ENCODE measurements at places on chromosomes 6 and 20.
A peak's percentile ranks its signal among the peaks of the same experiment; 100 is the strongest.

DNA sequence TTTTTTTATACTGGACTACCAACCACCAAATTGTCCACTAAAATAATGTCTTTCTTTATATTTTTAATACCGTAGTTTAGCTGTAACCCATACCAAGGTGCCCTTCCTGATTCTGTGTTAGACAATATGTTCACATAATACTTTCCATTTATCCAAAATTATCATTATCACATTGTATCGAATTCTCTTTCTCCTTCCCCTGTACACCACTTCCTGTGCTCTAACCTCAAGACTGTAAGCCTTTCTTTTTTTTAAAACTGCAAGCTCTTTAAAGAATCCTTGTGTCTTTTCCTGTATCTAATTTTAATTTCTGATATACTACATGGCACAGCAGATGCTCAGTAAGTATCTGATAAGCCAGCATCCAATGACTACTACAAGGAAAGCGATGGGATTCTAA is 917.5 kb downstream of the EYS start:
- DNase-seq: no peak

DNA sequence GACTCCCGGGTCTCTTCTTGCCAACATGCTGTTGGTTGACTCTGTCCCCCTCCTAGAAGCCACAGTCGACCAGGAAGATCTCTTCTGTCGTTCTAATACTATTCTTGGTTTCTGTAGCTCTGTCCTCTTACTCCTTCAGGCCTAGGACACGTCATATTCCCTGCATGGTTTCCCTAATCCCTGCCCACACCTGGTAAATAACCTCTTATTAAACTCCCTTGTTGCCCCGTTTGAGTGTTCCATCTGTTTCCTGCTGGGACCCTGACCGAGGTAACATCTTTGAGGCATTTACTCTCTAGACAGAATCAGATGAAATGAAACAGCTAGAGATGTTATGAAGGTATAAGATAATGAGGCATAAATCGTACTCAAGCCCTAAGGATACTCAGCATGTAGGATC is 68.1 kb downstream of the PLCB4 start:
- no peak for DNase-seq

GRCh38 chr20:51206032-51206662 is 183.2 kb upstream of the KCNG1 start:
- DNase-seq: peak; percentile 14

GRCh38 chr6:17867880-17868279 is 119.6 kb downstream of the KIF13A start:
- peak; percentile 71 for DNase-seq

DNA sequence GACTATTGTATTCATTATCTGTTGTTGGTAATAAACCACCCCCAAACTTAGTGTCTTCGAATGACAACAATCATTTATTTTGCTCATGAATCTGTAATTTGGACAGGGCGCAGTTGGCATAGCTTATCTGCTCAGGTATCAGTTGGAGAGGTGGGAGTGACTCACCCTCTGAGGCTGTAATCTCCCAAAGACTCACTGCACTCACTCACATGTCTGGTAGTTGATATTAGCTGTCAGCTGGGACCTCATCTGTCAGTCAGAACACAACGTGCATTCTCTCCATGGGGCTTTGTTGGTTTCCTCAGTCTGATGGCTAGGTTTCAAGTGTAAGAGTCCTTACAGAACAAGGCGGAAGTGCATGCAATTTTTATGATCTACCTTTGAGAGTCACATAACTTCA is 219.0 kb upstream of the PRND start:
- DNase-seq: no peak

GRCh38 chr20:45890077-45890984 is 677 bp downstream of the NEURL2 start:
- peak; percentile 87 for DNase-seq

GRCh38 chr20:23441850-23442313 is 2.4 kb downstream of the CSTL1 start:
- DNase-seq: peak; percentile 89

- DNase-seq: no peak
Measured at GRCh38 chr6:136880748-136881460, 41.2 kb upstream of the SLC35D3 start.

DNA sequence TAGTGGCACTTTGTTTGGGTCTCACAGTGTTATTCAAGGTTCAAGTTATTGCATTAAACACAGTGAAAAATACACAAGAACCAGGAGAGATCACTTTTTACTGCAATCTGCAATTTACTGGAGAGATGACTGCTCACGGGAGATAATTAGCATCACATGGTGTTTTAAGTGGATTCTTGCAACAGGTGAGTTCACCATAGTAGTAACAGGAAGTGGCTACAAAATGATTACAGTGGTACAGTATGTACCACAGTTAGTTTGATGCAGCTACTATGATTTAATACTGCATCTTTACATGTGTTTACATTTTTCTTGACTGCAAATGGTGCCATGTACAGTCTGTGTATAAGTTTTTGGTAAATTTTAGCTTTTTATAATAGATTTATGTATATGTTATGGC is 96.5 kb upstream of the SCP2D1 start:
- no peak for DNase-seq

DNA sequence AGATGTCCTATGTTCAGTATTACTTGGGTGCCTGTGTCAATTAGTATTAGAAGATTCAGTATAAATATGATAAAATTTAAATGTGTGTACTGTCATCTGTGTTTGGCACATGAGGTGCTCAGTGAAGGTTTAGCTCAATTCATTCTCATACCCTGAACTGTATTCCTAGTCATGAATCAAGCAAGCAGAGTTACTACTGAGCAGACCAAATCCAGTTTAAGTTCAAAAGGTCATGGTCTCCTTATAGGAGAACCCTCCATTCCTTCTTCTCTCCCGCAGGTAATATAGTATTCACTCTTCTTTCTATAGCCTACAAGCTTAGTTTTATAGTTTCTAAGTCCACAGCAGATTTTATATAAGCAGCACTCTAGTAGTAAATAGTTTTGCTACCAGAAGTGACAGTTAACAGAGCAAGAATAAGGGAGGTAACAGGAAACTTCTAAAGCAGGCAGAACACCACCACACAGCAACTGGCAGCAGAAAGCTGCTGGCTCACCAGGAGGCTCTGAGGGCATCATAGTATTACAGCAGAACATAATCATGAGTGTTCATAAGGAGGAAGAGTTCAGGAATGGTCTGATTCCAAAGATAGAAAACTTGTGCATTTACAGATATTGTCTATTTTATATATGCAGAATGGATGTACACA is 133.2 kb downstream of the SLC16A10 start:
- DNase-seq: no peak
